Stimulated activated CD4-positive, alpha-beta T cell treated with anti-CD3 and anti-CD28 coated beads, Interleukin-1b, Interleukin-23, amount 100 ng/mL, for 1 hour (primary cell): ENCODE measurements at places on chromosomes 2 and 18.

- no peak for DNase-seq
Observed at GRCh38 chr2:70203086-70203485, 12.3 kb upstream of the C2orf42 start.

DNA sequence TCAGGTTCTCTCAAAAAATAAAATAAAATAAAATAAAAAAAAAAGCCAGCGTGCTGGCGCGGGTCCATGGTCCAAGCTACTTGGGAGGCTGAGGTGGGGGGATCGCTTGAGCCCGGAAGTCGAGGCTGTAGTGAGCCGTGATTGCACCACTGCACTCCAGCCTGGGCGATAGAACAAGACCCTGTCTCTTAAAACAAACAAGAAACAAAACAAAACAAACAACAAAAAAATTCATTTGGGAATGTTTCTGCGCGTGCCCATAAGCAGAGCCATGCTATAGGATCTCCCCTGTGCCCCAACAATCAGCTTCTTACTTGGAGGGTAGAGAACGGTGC is 16.4 kb upstream of the CD8A start:
- no peak for DNase-seq

DNA sequence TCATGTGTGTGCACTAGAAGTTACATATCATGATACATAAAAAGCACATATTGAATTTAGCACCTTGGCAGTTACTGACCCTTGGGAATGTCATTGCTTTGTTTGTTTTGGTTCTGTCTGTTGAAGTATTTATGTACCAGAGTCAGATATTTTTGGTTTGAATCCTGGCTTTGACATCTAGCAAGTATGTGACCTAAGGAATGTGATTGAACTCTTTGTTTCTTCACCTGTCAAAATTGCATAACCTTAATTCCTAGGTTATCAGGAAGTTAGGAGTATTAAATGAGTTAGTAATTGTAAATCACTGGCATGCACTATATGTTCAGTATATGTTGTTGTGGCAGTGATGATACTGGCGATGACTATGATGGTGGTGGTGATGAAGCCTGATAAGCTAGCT is 1003.5 kb upstream of the NRXN1 start:
- DNase-seq = no peak

- no peak for DNase-seq
Observed at GRCh38 chr2:7984693-7985353, 697.0 kb upstream of the ID2 start.

DNA sequence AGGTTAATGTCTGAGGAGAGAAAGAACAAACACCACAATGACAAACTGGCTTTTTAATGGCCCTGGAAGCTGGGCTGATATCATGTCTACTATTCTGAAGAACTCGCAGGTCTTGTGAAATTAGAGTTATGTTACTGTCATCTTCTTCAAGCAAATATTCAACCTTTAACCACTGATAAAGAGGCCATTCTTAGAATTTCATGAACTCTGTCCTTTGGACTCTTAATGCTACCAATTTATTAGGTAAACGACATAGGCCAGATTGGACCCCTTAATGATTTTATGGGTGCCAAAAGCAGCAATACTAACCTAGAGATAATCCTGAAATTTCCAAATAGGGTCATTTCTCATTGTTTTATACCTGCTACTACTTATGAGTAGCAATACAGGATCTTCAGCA is 109.0 kb upstream of the ACVR1C start:
- DNase-seq = no peak
